NCI-H226 (cell line): ENCODE measurements at places on chromosomes 7 and 10.

GRCh38 chr7:131673576-131673975 is 117.1 kb upstream of the PODXL start:
- no peak for DNase-seq

GRCh38 chr10:68721673-68722335 is 765 bp downstream of the CCAR1 start:
- DNase-seq = no peak

GRCh38 chr10:3486346-3487065 is 298.5 kb downstream of the KLF6 start:
- DNase-seq = peak; percentile 64

DNA sequence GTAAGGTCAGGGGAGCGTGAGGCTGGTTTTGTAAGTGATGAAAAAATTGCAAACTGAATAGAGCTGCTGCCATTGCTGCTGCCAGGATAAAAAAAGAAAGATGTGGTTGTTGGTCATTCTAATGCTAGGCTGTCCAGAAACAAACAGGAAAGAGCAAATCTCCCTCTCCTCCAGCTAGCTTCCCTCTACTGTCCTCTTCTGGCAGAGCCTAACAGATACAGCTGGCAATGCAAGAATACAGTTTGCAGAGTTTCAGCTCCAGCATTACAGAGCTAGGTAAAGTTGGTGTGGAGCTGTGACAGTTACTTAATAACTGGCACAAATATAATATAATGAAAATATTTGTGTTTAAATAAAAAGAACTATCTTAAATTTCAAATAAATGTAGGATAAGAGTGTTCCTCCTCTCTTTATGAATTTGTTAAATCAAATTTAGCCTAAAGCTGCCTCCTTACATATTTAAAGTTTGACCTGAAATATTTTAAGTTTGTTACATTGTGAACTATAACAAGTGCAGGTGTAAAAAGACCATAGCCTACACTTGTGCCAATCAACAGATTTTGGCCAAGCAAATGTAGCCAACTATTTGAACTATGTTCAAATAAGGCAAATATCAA is 407.7 kb downstream of the SH2D4B start:
- DNase-seq = no peak

- DNase-seq = no peak
Measured at GRCh38 chr10:129029051-129029450, 438.0 kb upstream of the MGMT start.

- peak; percentile 95 for DNase-seq
Measured at GRCh38 chr7:40221836-40222235, 87.0 kb downstream of the SUGCT start.

GRCh38 chr10:102752934-102753664 is 9.4 kb downstream of the WBP1L start:
- peak; percentile 24 for DNase-seq

- DNase-seq = no peak
Measured at GRCh38 chr7:33233659-33234058, 104.3 kb downstream of the BBS9 start.

- no peak for DNase-seq
Measured at GRCh38 chr10:11358011-11358410, 253.4 kb downstream of the USP6NL start.

DNA sequence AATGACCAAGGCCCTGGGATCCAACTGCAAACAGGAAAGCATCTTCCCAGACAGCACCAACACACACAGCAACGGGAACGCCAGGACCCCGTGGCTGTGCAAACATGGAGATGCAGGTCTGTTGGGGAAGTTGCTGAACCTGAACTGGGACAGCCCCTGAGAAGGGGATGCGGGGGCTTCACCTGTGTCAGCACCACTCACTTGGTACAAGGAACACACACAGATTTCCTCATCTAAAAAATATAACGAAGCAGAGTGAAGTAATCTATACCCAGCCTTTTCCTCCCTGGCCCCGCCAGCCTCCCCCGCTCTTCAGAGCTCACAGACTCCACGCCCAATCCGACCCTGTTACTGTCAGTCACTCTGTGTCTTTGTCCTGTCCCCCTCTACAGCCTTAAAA is 93.0 kb downstream of the PTPRN2 start:
- DNase-seq = no peak

DNA sequence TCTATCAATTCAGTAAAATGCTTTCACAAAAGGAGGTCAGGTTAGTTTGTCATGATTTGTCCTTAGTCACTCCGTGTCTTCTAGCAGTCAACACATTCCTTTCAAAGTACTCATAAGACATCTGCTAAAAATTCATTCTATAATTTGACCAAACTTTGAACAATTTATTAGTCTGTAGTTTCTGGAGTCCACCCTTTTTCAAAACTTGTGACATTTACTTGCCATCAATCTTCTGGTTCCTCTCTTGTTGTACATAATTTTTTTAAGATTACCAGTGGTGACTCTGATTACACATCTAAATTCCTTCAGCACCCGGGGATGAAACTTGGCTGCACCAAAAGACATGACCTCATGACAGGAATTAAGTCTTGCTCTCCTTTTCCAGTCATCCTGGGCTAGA is 130.1 kb downstream of the NEBL start:
- DNase-seq = peak; percentile 30

- no peak for DNase-seq
Measured at GRCh38 chr7:101754424-101755159, 62.8 kb upstream of the CUX1 start.

- DNase-seq = no peak
Measured at GRCh38 chr10:107727767-107728317, 563.3 kb upstream of the SORCS1 start.

DNA sequence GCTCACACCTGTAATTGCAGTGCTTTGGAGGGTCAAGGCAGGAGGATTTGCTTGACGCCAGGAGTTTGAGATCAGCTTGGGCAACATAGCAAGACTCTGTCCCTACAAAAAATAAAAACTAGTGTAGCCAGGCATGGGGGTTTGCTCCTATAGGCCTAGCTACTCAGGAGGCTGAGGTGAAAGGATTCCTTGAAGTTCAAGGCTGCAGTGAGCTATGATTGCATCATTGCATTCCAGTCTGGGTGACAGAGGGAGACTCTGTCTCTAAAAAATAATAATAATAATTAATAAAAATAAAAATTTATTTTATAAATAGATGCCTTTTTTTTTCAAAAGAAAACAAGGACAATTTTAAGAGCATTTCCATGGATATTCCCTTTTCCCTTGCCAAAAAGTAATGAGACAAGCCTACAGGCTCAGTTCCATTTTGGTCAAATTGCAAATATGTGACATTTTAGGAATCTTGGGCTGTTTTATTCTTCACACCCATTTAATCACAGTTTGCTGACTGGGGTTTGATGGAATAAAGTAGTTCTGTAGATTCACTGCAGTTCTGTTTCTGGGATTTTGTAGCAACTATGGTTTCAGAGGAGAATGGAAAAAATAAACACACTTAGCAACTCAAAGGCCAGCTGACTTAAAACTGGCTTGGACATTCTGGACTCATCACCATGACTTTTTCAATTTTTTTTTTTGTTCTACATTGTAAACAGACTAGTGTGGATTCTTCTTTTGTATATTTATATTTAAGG is 48.4 kb upstream of the ARHGAP21 start:
- DNase-seq = no peak

DNA sequence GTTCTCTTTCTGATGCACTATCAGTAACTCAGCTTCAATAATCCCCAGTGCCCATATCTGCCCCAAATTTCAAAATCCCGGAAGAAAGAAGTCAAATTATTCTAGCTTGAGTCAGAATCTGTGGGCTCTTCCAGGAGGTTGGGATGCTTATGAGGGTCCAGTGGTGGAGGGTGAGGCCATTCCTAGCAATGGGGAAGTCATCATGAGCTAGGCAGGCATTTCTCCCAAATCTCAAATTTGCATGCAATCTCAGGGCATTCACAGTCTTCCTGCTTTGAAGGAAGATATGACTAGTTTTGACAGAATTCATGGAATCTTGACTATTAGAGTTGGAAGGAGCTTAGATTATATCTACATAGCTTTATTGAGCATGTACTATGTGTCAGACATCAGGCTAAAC is 164.3 kb upstream of the AGK start:
- peak; percentile 85 for DNase-seq

GRCh38 chr7:137847568-137848050 is 835 bp upstream of the DGKI start:
- DNase-seq = no peak

- no peak for DNase-seq
Measured at GRCh38 chr7:84339306-84339705, 144.7 kb upstream of the SEMA3A start.

DNA sequence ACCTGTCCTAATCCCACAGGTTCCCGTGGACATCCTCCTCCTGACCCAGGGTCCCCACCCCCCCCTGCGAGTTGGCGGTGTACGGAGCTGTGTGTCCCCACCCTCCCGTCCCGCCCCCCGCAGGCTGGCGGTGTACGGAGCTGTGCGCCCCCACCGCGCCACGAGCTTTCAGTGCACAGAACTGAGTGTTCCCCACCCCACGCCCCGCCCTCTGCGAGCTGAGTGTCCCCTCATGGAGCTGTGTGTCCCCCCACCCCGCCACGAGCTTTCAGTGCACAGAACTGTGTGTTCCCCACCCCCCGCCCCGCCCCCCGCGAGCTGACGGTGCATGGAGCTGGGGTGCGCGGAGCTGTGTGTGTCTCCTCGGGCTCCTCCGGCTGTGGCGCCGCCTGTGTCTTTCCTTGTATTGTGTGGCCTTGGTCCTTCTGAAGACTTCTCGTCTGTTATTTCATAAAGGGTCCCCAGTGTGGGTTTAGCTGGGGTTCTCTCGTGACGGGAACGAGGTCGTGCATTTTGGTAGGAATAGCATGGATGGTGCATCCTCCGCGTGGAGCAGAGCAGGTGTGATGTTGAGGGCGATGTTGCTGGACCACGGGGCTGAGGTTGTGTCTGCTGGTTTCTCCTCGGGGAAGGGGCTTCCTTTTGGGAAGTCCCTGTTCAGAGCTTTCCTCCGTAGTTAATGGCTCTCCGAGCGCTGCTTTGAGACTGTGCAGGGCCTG is 18.0 kb upstream of the JAKMIP3 start:
- no peak for DNase-seq

- DNase-seq = peak; percentile 55
Measured at GRCh38 chr7:36129048-36129534, 24.0 kb upstream of the EEPD1 start.

- DNase-seq = peak; percentile 94
Measured at GRCh38 chr10:70405037-70405824, 1.3 kb downstream of the EIF4EBP2 start.

GRCh38 chr7:111215550-111215949 is 124.6 kb downstream of the LRRN3 start:
- DNase-seq = no peak

- DNase-seq = no peak
Measured at GRCh38 chr7:141268614-141269013, 194.8 kb downstream of the TMEM178B start.

- peak; percentile 86 for DNase-seq
Measured at GRCh38 chr7:15554081-15554480, 7.7 kb downstream of the AGMO start.

- no peak for DNase-seq
Measured at GRCh38 chr10:116545756-116546155, at the start of gene PNLIP. Gene PNLIP (plus strand): TSS chr10:116545931. CDS start chr10:116546093, 162 bp downstream.

GRCh38 chr7:13197501-13197900 is 510.1 kb downstream of the ARL4A start:
- DNase-seq = peak; percentile 77

DNA sequence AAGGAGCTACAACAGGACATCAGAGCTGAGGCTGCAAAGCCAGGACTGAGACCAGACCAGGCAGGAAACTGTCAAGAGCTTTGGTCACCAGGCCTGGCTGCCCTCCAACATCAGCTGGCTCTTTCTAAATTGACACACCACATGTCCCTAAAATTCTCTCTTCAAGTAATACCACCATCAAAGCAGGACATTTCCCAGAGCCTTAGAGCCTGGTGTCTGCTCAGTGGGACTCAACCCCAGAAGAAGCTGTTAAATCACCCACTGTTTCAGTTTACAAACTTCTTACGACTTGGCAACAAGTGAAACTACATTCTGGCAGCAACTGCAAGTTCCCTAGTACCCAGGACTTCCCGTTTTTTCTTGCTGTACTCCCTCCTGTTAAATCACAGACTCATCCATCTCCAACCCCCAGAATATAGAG is 3.8 kb upstream of the IL6 start:
- no peak for DNase-seq

- DNase-seq = no peak
Measured at GRCh38 chr10:97332591-97333350, 1.8 kb downstream of the FRAT2 start.
